ENCODE measurements at places on chromosomes 6 and 20. TPM values are rescaled to one million over a fixed set of nuclear protein-coding genes. Genes with fewer than 3 reads are reported as not detected.

Gene ZDHHC14
- total RNA-seq = 4.5 TPM

Gene PLCB1
- 14.4 TPM for total RNA-seq

Gene NKX2-4
- total RNA-seq = not detected

Gene HLA-DPA1
- total RNA-seq = 0.89 TPM

Gene PGC
- total RNA-seq = not detected

Gene CDSN
- total RNA-seq = not detected

Gene ANGPT4
- not detected for total RNA-seq

Gene CDH4
- total RNA-seq = 4.4 TPM

Gene CEP162
- 2.4 TPM for total RNA-seq

Gene MYH7B
- total RNA-seq = 0.11 TPM

Gene BPIFB2
- total RNA-seq = not detected

Gene MUC22
- not detected for total RNA-seq

Gene CCN6
- not detected for total RNA-seq

Gene COL11A2
- 0.25 TPM for total RNA-seq

Gene PSORS1C2
- total RNA-seq = not detected

Gene SNRPB
- 280 TPM for total RNA-seq

Gene SASH1
- 99.0 TPM for total RNA-seq

Gene MRPS18B
- total RNA-seq = 41.4 TPM

Gene C20orf144
- 0.63 TPM for total RNA-seq

Gene COL21A1
- not detected for total RNA-seq

Gene WFDC12
- total RNA-seq = not detected

Gene HECA
- total RNA-seq = 17.2 TPM

Gene SNAI1
- total RNA-seq = 7.6 TPM

Gene SRC
- total RNA-seq = 28.6 TPM

Gene CD83
- 5.1 TPM for total RNA-seq

Gene CHRNA4
- not detected for total RNA-seq

Gene KIAA0408
- 1.4 TPM for total RNA-seq

Gene MICA
- 24.0 TPM for total RNA-seq

Gene REM1
- total RNA-seq = not detected

Gene SLC22A7
- not detected for total RNA-seq

Gene NOTCH4
- total RNA-seq = 0.65 TPM

Gene CD109
- 68.6 TPM for total RNA-seq

Gene AGER
- 0.22 TPM for total RNA-seq

Gene EEF1E1
- 23.4 TPM for total RNA-seq

Gene SGK2
- total RNA-seq = not detected

Gene LAMA5
- 4.5 TPM for total RNA-seq

Gene RPS6KA2
- 45.1 TPM for total RNA-seq

Gene ZC3H12D
- not detected for total RNA-seq

Gene SLC2A10
- total RNA-seq = 48.0 TPM

Gene GINS1
- 2.9 TPM for total RNA-seq

Gene KCNS1
- total RNA-seq = 0.11 TPM

Gene GMPR
- total RNA-seq = 2.2 TPM

Gene PRICKLE4
- total RNA-seq = not detected

Gene CPXM1
- not detected for total RNA-seq

Gene SLC12A5
- not detected for total RNA-seq

Gene SLA2
- total RNA-seq = not detected

Gene POFUT1
- 54.1 TPM for total RNA-seq
